Activated T-helper 1 cell treated with anti-CD3 and anti-CD28 coated beads, Interleukin-2, amount 50 U/mL, for 16 hours (primary cell): ENCODE measurements at places on chromosomes 1 and 21.

DNA sequence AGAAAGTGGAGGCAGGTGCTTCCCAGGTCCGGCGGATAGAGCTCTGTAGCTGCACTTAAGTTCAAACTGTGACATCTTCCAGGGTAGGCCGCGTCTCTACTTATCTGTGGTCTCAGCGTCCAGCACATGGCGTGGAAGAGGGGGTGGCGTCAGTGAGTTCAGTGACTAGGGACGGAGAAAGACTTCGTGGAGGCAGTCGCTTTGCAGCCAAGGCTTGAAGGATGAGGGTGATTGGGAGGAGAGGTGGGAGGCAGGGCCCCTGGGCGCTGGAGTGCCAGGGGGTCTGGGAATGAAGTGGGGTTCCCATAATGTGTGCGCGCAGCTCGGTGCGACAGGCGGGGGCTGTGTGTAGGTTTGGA lies 444 bp upstream of the AGO1 start:
- DNase-seq: no peak

GRCh38 chr1:186054003-186054402 lies 319.8 kb downstream of the HMCN1 start:
- no peak for DNase-seq

- no peak for DNase-seq
These were observed 99.4 kb upstream of the VAMP3 start for GRCh38 chr1:7671676-7672075.

GRCh38 chr1:68132426-68133130 lies 82.2 kb upstream of the DIRAS3 start:
- DNase-seq: no peak

DNA sequence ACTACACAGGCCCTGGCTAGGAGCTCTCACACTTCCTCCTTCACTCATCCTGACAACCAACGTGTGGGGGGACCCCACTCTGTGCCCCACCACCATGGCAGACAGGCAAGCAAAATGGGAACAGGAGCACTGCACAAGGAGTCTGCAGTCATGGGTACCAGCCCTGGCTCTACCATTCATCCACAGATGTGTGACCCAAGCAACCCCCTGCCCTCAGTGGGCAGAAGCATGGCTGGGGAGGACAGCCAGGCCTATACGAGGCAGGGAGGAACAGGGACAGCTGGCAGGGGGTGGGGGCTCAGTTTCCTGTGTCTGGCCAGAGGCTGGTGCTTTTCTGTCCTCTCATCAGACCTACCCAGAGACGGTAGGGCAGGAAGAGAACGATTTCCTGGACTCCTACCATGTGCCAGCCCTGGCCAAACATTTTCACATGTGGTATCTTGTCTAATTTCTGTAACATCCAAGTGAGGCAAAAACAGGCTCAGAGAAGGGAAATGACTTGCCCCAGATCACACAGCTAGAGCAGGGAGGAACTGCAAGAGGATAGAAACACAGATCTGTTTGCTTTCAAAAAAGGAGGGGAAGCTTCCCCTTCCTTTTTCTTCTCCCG lies 178.0 kb downstream of the HIVEP3 start:
- DNase-seq: no peak

DNA sequence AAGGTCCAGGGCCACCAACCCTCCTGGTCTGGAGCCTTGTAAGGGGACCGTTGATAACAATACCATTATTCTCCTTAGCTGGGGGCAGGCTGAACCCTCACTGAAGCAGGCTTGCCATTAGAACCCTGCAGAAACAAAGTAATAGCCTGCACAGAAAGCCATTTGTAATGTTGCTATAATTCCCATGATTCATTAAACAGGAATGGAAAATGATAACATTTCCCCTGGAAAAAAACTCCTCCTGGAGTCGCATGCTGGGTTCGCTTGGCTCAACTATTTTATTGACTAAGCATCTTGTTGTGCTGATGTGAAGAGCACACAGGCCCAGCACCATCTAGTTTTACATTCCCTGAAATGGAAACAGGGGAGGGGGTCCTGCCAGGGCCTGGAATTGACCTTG lies 155.6 kb upstream of the CSF3R start:
- no peak for DNase-seq

DNA sequence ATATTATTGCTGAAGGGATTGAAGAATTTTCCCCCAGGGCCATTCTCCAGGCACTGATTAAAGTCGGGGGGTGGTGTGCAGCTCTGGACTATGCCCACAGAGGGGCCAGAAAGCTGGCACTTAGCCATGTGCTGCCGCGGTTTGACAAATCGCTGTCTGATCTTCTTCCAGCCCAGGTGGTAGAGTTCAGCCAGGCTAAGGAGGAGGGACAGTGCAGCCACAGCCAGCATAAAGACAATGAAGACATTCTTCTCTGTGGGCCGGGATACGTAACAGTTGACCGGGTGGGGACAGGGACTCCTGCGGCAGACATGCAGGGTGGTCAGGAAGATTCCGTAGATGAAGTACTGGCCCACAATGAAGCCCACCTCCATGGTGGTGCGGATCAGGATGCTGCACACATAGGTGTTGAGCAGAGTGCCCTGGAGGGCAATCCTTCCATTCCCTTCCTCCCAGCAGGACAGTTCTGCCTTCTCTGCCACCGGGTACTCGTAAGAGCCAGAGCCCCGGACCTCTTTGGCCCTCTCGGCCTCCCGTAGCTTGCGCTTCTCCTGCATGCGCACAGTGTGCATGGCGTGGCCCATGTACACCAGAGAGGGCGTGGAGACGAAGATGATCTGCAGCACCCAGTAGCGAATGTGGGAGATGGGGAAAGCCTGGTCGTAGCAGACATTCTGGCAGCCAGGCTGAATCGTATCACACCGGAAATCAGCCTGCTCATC lies 1.9 kb downstream of the GJA5 start:
- no peak for DNase-seq

DNA sequence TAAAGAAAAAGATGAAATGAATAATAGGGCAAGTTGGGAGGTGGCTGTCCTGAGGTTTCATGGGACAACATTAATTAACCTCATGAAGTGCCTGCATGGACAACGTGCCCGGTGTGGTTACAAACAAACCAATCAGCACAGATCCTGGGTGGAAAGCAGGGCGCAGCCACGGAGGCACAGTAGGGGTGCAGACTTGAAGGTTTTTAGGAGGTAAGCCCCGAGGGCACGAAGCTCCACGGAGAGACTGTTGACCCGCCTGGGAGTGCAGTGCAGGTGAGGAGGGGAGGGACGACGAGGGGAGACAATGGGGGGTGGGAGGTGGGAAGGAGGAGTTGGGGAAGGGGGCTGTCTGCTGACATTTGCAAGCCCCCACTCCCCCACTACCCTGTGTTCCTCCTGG lies 2.3 kb upstream of the RIPK4 start:
- no peak for DNase-seq

DNA sequence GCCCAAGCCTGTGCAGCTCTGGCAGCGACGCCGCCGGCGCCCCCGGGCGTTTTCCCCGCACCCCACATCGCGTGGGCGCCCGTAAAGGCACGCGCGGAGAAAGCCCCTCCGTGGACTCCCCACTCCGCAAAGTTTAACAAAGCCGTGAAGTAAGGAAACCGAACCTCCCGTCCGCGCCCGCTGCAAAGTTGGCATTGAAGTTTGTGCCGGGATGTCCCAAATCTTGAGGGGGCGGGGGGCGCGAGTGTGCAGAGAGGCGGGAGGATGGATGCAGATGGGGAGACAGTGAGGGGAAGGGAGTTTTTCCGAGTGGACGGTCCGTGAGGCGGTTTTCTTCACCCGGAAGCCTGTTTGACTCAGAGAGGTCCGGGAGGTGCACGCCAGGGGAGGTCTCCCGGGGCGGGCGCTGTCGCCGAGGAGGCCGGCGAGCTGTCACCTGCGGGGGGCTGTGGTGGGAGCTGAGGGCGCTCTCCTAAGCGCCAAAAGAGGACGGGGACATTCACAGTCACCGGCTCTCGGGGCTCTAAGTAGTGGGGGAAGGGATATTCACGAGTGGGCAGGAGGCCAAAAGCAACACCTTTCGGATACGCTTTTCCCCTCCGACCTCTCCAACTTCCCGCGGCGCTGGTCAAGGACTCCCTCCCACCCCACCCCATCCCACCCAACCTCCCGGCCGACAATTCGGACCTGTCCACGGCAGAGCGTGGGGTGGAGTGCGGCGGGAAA lies 1.3 kb downstream of the WLS start:
- no peak for DNase-seq

GRCh38 chr1:109084563-109085517 lies 5.7 kb upstream of the TMEM167B start:
- no peak for DNase-seq

GRCh38 chr1:41344708-41345159 lies 16.5 kb upstream of the FOXO6 start:
- no peak for DNase-seq

DNA sequence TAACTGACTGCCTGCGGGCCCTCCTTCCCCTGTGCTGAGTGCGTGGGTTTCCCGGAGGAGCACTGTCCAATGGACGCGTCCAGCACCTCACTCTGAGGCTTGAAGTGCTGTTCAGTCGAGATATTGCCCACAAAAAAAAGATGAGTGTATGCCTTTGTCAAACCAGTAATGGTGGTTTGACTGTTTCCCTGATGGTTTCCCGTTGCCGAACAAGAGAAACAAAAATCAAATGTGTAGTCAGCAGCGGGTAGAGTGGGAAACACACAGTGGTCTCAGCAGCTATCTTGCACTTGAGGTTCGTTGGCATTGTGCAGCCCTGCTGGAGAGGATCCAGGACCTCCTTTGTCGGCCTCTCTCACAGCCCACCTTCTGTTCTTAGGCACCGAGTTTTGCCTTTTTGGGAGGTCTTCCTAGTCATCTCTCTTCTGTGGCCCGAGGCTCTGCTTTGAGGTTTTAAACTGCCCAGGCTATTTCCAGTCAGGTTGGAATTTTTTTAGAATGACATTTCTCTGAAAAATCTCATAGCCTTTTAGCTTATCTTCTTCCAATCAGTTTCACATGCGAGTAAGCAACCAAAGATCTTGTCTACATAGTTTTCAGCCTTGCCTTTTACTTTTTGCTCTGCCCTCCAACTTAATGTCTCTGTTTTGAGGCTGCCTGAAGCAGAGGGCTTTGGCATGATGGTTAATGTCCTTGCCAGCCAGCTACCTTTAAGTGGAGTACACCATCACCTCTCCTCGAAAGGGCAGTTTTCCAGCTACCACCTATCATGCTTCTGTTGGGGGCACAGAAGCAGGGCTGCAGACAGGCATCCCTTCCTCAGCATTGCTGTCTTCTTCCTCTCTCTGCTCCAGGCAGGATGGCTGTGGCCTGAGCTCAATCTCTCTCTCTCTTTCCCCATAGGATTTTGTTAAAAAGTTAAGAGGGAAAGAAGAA lies 132.3 kb downstream of the URB2 start:
- no peak for DNase-seq

DNA sequence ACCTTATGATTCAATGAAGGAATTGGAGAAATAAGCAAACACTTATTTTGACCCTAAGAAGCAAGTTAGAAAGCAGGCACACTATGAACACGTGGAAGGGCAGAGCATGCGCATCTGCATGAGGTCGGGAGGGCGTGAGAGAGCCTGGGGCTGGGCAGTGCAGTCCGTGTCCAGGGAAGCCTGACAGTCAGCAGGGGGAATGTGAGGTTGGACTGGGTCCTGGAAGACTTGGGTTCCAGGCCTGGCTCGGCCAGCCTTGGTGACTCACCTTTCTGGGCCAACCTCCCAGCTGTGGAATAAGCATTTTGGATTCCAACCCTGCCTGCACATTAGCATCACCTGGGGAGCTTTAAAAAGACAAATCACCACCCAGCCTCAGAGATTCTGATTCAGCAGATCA lies 26.6 kb upstream of the LMX1A start:
- DNase-seq: no peak
